Thoracic aorta (tissue), 2 donors: ENCODE measurements at places on chromosomes 1 and 21. TPM values are rescaled to one million over a fixed set of nuclear protein-coding genes. Genes with fewer than 3 reads are reported as not detected.
A peak's percentile ranks its signal among the peaks of the same experiment; 100 is the strongest.

The SLC30A2 gene
- total RNA-seq: not detected

- H3K27me3 ChIP-seq: no peaks in the 10 kb centered on the region
- H3K36me3 ChIP-seq: no peaks in the 10 kb centered on the region
- H3K4me1 ChIP-seq: peaks cover 11% of the 10 kb centered on the region
- no peak for DNase-seq
Observed at GRCh38 chr1:155277902-155278688, 832 bp downstream of the HCN3 start.

- H3K36me3 ChIP-seq: no peaks in the 10 kb centered on the region
- H3K4me3 ChIP-seq: no peak overlapping the region
- H3K27ac ChIP-seq: no peak overlapping the region
- H3K27me3 ChIP-seq: no peaks in the 10 kb centered on the region
Observed at GRCh38 chr1:48611841-48612240, 139.8 kb upstream of the SPATA6 start.

The KLF17 gene
- 0.92 TPM for total RNA-seq

GRCh38 chr1:39398278-39399021 is 93.0 kb upstream of the BMP8A start:
- peak overlapping the region; percentile 85 for H3K27ac ChIP-seq
- no peaks in the 10 kb centered on the region for H3K36me3 ChIP-seq
- H3K27me3 ChIP-seq: no peaks in the 10 kb centered on the region
- peaks cover 49% of the 10 kb centered on the region for H3K4me1 ChIP-seq
- DNase-seq: peak; percentile 60

DNA sequence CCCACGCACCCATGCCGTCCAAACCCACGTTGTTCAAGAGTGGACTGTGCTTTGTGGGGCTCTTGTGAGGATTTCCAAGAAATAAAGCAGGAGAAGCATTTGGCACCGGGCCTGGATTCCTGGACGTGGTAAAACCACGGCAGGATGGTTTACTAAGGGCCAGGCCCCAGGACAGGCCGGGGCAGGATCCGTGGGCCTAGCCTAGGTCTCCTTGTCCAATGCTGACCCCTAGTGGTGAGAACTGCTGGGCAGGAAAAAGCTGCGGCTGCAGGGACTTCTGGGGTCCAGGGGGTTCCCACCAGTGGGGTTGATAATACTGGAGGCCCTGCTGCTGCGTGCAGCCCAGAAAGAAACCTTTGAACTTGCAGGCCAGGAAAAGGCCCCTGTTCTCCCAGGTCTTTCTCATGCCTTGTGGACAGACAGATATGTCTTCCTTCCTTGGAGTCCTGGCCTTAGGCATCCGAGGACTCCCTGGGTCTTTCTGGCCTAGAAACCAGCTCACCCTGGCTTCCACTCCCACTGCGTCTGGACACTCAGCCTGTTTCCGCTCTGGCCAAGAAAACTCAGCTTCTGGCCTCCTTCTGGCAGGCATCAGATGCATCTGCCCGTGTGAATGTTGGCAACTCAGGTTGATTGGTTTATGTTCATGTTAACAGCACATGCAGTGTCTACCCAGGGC is 106.9 kb upstream of the TMEM51 start:
- H3K27me3 ChIP-seq: no peaks in the 10 kb centered on the region
- H3K4me3 ChIP-seq: no peak overlapping the region
- H3K4me1 ChIP-seq: no peaks in the 10 kb centered on the region
- peak; percentile 11 for DNase-seq
- no peaks in the 10 kb centered on the region for H3K36me3 ChIP-seq

- H3K36me3 ChIP-seq: no peaks in the 10 kb centered on the region
- peak; percentile 51 for DNase-seq
- peak within 1 kb of the TSS; percentile 74 for H3K4me3 ChIP-seq
Observed at GRCh38 chr1:11934302-11935056, at the start of gene PLOD1. TSS of gene PLOD1 (plus strand) at chr1:11934717. CDS start at chr1:11934780, 63 bp downstream.

- no peaks in the 10 kb centered on the region for H3K36me3 ChIP-seq
- H3K4me1 ChIP-seq: peaks cover 4% of the 10 kb centered on the region
- no peak for DNase-seq
- H3K4me3 ChIP-seq: no peak overlapping the region
- no peak overlapping the region for H3K27ac ChIP-seq
Observed at GRCh38 chr1:217249857-217250256, 381.0 kb downstream of the GPATCH2 start.

The TNN gene
- not detected for total RNA-seq
